ENCODE measurements at places on chromosomes 13 and 19.

GRCh38 chr19:5684694-5685430, 4.0 kb downstream of the HSD11B1L start:
- DNase-seq: no peak

- DNase-seq: no peak
Measured at GRCh38 chr19:34484328-34484727, 2.8 kb downstream of the WTIP start.

- DNase-seq: no peak
Measured at GRCh38 chr19:18559685-18560084, 2.0 kb downstream of the KXD1 start.

DNA sequence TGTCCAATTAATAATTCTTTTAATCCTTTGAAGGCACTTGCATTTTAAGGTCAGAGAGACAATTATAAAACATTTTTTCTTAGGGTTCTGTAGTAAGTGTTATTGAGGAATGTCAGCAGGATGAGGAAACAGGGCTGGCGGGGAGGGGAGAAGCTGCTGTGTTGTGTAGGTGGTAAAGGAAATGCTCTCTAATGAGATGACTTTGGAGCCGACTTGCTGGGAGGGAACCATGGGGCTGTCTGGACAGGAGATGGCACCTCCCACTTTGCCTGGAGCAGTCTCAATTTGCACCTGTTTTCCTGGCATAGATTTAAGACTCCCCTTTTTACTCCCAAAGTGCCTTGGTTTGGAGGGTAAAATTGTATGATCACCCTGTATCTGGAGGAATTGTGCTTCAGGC, 230.4 kb downstream of the ATP8A2 start:
- DNase-seq: no peak

DNA sequence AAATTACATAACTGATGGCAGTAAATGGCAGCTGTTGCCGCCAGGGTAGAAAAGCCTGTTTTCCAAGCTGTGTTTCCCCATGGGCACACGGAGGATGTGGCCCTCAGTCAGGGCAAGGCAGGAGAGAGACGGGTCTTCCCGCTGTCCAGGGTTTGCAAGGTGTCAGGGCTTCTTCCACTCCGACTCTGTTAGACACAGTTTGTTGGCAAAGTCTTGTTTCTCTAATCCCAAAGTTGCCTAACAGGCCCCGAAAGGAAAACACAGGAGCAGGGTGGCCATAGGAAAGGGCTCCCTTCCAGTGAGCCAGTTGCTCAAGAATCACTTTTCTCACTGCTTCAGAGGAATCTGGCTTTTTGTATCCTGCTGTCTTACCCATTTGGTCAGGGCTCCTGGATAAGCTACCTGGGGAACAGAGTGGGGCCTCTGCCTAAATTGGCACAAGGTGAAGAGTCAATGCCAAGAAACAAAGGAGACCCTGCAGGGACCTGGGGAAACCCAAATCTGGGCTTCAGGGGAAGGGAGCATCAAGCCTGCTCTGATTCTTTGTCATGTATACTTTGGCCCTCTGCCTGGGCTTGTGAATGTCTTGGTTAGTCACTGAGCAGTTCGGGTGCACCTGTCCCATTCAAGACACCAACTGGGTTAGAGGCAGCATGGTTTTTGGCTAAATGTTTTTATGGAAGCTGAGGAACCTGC, 29.0 kb upstream of the CXCL17 start:
- DNase-seq: no peak

DNA sequence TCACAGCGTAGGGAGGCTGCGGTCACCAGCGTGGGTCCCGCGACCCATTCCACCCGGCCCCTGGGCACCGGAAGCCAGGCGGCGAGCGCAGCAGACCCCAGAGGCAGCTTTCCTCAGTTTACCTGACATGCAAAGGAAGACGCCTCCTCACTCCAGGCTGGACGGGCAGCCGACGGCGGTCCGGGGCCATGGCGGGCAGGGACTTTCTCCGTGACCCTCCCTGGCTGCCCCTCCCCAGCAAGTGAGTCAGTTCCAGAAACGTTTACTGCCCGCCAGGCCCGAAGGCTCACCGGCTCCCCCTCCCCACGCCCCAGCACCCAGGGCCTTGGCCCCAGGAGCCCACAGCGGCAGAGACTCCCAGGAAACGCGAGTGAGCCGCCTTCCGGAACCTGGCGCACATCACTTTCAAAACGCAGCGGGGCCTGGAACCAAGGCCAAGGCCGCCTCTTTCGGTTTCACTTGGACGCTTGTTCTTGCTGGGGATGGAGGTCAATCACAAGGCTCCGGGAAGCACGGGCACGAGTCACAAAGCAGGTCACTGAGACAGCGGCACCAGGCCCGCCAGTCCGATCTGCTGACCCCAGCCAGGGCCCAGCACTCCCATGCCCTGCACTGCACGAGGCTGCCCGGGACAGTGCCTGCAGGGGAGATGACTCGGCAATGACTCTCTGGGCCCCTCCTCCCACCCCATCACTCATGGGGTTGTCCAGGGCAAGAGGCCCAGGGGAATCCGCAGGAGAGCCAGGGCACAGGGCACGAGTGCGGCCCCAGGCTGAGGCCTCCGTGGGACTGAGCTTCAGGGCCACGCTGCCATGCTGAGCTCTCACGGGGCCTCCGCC, 5.3 kb downstream of the SBNO2 start:
- DNase-seq: no peak

GRCh38 chr13:20369886-20370361, 137.8 kb upstream of the GJB6 start:
- no peak for DNase-seq

- no peak for DNase-seq
Measured at GRCh38 chr19:45791744-45792469, 738 bp downstream of the DMWD start.
